ENCODE measurements at places on chromosomes 4 and X.

DNA sequence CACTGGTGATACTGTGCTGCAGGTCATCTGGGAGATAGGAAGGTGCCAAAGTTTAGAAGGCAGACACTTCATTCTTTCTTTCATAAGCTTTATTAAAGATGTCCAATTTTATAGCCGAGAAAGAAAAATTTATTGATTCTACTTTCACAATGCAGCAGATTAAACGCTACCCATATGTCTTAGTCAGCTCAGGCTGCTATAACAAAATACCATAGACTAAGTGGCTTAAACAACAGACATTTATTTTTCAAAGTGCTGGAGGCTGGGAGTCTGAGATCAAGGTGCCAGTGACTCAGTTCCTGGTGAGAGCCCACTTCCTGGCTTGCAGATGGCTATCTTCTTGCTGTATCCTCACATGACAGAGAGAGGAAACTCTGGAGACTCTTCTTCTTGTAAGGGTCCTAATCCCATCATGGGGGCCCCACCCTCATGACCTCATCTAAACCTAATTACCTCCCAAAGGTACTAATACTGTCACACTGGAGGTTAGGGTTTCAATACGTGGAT is 33.4 kb upstream of the KLHL34 start:
- no peak for DNase-seq

GRCh38 chr4:48226199-48226598 is 43.4 kb downstream of the TEC start:
- no peak for DNase-seq

- DNase-seq, result no peak
Observed at GRCh38 chr4:139563515-139563914, 7.5 kb upstream of the SETD7 start.

GRCh38 chr4:150960079-150960478 is 55.0 kb downstream of the LRBA start:
- no peak for DNase-seq

DNA sequence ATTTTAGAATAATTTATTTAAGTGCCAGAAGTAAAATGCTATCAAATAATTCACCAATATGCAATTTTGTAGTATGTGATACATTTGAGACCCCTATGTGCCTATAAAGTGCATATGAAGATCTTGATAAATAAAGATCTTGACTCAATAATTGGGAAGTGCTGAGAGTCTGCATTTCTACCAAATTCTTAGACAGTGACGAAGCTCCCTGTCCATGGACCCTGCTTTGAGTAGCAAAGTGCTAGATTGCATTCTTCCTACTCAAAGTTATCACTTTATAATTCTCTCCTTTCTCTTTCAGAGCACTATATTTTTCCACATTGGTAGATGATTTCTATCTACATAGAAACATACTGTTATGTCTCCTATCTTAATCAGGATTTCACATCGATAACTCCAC is 1393.9 kb downstream of the ARAP2 start:
- no peak for DNase-seq

DNA sequence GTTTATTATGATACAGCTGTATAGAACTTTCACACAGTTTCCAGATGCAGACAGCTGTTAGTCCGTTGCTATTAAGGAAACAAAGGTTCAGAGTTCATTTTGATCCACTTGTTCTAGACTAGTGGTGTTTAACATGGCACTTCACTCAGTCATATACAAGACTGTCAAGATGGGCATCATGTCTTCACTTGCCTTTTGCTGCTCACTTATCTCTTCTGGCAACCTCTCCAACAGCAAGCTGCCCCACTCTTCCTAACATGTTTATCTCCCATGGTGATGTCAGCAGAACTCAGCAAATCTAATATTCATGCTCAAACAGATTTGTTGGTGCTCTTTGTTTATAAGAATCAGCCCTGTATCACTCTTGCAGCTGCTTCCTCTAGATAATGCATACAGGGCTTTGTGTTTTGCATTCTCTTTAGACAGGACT is 236.2 kb upstream of the HAND2 start:
- no peak for DNase-seq
